ENCODE measurements at places on chromosomes 1 and 21.

DNA sequence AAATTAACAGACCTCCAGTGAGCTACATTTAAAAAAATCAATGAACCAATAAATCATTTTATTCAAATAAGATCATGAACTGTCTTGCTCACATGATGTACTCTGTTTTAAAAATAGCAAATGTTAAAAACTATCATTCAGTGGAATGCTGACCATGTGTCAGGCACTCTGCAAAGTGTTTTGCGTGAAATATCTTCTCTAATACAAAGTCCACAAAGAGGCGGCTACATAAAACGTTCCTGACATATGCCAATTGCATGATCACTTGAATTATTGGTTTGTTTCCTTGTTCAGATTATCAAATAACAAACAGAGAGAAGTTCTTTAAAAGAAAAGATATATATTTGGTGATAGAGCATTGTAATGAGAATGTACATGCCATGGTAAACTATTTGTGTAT, 10.7 kb downstream of the FMO2 start:
- DNase-seq, result no peak

DNA sequence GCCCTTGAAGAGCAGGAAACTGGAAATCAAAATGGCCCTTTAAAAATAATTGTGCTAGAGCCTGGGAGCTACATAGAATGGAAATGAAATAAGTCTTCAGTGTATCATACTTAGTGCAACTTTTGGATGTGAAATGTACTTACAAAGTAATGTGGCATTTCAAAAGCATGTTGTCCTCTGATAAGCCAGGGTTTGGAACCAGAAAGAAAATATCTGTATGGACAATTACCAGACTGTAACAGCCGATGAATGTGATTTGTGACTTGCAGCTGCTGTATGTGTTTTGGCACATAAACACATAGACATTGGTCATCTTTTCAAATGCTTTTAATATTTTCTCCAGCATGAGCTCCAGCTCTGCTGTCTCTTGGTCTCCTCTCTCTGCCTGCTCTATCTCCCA, 546.4 kb downstream of the OMA1 start:
- peak; percentile 2 for DNase-seq

DNA sequence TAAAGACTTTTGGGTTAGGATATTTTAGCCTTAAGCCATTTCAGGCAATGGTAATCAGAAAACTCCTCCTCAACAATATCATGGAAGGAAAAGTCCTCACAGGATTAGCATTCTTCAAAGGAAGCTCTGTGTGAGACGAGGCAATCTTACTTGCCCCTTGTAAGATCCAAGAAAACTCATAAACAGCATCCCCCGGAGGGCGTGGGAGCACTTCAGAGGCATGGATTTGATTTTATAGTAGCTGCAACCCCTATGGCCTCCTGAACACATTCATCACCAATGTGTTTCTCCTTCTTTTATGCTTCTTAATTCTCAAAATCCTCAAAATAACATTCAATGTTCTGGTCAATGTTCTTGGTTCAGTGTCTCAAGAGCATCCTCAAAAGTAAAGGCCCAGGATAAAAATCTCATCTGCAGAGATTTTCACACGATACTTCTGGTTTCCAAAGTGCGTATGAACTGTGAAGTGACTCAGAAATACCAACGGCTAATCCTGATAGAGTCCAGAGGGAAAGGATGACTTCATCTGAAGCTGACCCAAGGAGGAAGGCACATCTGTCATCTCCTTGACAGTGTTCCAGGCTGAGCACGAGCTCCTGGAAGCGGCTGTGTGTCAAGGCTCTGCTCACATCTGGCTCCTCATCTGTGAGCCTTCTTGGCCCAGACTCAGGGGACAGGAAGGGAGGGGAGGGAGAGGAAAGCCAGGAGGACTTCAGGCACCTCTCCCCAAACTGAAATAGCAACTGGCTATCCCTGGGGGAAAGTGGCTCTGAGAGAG, 49.3 kb upstream of the PSEN2 start:
- DNase-seq, result peak; percentile 29

GRCh38 chr1:20165522-20165951, 20.4 kb upstream of the UBXN10 start:
- DNase-seq, result peak; percentile 61

DNA sequence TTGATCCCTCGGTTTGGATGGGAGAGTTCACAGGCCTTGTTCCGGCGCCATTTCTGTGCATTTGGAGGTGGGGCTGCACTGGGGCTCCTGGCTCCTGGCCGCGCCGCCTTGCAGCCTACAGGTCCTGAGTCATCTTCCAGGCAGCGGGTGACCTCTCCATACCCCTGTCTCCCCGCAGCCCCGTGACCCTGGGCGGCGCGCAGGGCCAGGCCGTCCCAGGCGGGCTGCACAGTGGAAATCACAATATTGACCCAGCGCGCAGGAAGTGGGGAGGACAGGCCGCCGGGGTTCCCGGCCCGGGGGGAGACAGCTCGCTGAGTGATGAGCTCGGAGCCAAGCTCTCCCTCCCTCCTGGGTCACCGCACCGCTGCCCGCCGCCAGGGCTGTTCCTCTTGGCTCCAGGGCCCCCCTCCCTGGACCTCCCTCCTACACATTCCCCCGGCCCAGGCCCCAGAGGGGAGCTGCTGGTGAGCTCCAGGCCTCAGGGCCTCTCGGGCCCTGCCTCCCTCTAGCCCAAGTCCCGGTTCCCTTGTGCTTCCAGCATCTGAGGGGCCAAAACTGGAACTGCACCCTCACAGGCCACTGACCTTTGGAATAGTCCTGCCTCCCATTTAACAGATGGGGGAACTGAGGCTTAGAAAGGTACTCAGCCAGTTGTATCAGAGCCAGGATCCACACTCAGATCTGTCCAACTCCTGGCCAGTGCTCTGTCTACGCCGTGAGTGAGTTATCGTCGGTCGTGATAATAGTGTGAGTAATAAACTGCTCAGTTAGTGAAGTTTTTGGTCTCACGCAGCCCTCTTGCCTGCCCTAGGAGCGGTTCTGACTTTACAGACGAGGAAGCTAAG, 142.9 kb upstream of the WNT4 start:
- DNase-seq, result no peak

DNA sequence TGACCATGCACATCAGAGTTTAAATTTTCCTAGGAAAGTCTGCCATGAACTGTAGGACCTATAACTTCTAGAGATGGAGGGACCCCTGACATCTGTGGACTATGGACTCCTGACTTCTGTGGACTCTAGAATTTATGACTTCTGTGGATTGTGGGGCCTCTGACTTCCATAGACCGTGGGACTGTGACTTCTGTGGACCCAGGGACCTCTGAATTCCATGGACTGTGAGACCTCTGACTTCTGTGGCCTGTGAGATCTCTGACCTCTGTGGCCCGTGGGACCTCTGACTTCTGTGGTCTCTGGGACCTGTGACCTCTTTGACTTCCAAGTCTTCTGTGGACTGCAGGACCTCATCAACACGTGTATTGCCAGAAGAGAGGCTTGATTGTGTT, 36.7 kb downstream of the PEX14 start:
- peak; percentile 44 for DNase-seq

- peak; percentile 24 for DNase-seq
Observed at GRCh38 chr21:20308586-20309315, 689.5 kb upstream of the NCAM2 start.

- DNase-seq, result no peak
Observed at GRCh38 chr21:45104560-45104959, 30.2 kb downstream of the ADARB1 start.

GRCh38 chr1:43879414-43879813, 54.2 kb upstream of the ARTN start:
- no peak for DNase-seq

DNA sequence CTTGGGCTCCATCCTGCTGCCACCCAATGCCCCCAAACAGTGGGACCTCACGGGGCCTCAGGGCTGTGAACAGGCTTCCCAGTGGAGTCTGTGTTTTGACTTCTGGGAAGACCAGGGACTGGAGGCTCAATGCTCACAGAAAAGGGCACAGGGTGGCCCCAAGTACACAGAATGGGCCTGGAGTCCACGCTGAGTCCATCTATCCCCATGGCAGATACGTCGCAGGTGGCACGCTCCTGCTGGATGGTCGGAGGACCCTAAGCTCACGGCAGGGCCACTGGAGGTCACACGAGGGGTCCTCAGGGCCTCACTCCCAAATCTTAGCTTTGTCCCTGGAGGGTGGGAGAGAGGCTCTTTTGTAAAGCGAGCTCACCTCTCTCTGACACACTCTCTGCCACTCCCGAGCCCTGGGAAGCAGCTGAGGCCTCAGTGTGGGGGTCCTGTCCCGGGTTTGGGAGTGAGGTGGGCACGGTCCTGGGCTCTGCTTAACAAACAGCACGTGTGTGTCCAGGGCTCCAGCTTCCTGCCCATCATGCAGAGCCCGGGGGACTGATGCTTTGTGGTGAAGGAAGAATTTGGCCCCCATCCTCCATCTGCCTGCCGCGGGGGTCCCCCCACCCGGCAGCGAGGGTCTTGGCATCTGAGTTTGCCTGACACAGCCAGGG, 27.2 kb upstream of the TTC34 start:
- DNase-seq, result no peak

DNA sequence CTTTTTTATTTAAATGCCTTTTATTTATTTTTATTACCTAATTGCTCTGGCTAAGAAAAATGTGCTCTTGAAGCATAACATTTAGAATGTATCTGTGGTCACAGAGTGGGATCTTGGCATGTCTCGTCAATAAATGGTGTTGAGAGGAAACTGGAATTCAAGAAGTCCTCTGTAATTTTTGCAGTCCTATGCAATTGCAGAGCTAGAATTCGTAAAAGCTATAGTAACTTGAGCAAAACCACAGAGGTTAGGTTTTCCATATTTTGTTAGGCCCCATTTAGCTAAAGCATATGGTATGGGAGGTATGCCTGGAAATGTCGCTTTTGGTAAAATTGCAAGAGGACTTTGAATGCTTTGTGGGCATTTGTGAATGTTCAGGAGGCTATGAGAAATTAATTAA, 466.7 kb upstream of the NFIA start:
- no peak for DNase-seq

- no peak for DNase-seq
Observed at GRCh38 chr1:42173961-42174735, 9.6 kb upstream of the GUCA2A start.

- DNase-seq, result peak; percentile 43
Observed at GRCh38 chr21:37509802-37510393, 143.3 kb downstream of the DYRK1A start.

- DNase-seq, result peak; percentile 92
Observed at GRCh38 chr21:15729674-15730483, at the start of gene USP25. TSS of gene USP25 (plus strand) at chr21:15729982. CDS start at chr21:15730394, 412 bp downstream.

DNA sequence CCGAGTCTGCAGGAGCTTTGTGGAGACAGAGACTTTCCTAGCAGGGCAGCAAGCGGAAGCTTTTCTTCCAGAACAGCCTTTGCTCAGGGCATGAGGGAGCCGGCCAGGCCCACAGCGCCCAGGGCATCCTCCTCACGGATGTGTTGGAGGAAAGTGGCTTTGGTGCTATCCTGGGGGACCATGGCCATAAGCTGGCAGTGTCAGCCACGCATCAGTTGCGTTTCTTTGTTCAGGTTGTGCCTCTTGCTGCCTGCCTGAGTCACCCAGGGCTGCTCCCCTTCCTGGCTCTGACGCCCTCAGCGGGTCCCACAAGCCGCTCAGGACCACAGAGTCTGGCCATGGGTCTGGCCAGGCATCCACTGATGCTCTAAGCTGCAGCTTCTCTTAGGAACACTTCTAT, 39.6 kb upstream of the PRSS38 start:
- DNase-seq, result no peak

GRCh38 chr1:178172939-178173338, 79.0 kb downstream of the RASAL2 start:
- DNase-seq, result no peak

DNA sequence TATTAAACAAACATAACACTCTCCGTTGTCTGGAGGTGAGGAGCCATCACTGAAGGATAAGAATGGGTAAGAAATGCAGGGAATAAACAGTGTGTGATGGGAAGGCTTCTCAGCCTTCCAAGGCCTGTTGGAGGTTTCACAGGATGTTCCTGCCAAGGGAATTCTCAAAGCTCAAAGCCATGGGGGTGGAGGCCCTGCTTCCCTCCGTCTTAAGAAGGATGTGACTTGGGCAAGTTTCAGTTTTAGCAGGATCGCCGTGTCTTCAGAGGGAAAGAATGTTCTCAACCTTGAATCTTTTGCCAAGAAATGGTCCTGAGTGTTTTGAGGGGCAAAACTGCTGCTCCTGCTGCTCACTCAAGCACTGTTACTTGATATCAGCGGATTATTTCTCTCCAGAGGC, 41.7 kb upstream of the IL20 start:
- no peak for DNase-seq

GRCh38 chr1:24888971-24889676, 41.0 kb downstream of the RUNX3 start:
- no peak for DNase-seq

GRCh38 chr1:196309386-196309785, 298.9 kb downstream of the KCNT2 start:
- peak; percentile 74 for DNase-seq

DNA sequence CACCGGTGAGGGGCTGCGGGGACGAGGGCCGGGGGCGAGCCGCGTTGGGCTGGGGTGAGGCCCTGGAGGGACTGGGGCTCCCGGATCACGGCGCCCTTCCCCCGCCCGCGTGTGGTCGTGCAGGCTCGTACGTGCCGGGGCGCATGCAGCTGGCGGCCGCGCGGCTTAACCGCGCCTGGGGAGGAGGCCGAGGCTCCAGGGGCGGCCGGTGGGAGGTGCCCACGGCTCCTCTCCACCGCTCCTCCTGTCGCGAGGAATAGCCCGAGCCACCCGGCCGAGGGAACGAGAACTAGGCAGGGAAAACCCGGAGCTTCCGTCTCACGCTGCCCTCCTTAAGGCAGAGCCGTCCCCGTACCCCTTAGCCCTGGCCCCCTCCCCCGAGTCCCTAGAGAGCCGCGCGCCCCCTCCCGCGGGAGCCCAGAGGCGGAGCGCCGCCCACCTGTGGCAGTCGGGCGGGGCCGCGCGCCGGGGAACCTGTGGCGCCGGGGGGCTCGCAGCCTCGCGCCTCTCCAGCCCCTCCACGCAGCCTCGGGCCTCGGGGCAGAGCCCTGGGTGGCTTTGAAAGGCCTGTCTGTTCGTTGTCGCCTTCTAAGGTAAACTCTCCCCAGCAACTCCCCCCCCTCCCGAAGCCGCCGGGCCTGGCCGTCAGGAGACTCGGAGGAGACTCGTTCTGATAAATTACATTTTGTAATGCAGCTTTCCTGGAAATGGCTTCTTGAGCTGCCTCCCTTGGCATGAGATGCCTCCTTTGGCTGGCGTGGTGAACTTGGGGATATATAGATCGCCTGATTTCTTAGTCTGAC, 746 bp downstream of the AK4 start:
- DNase-seq, result peak; percentile 75

DNA sequence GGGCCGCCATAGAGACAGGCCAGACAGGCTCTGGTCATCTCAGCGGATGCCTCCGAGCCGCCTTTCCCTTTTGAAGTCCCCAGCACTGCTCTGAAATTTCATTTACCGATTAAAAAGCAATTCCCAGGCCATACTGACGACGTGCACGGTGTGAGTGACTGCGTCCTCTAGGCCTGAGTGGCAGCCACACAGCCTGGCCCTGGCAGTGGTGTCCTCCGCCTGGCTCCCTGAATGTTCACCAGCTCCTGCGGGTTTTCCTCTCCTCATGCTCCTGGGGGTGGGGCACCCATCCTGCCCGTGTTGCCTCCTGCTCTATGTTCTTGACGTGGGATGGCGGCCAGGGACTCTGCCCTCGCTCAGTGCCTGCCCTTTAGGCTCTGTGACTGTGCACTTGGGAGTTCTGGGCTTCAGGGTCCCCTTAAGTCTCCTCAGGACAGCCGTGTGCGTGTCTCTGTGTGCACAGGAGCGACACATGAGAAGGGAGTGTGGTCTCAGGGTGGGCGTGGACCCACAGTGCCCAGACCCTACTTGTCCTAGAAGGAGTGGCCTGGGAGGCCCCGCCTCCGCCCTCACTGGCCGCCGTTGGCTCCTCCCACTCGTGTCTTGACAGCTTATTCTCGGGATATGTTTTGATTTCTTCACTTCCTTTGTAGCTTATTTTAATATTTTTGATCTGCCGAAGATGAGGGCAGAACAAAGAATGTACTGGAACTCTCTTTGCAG, 3.6 kb downstream of the SKI start:
- peak; percentile 71 for DNase-seq
